ENCODE measurements at places on chromosomes 7 and 10. TPM values are rescaled to one million over a fixed set of nuclear protein-coding genes. Genes with fewer than 3 reads are reported as not detected.

Gene FAM25C
- not detected for total RNA-seq

GRCh38 chr10:93280121-93280698 is 201.9 kb downstream of the MYOF start:
- DNase-seq: no peak

Gene IKZF1
- 225 TPM for total RNA-seq

GRCh38 chr7:3274131-3274530 is 26.9 kb upstream of the SDK1 start:
- no peak for DNase-seq

GRCh38 chr10:60009276-60009675 is 102.9 kb upstream of the CCDC6 start:
- no peak for DNase-seq

Gene CTAGE8
- 0.77 TPM for total RNA-seq

- no peak for DNase-seq
Observed at GRCh38 chr10:90148116-90148855, 446.9 kb downstream of the KIF20B start.

GRCh38 chr7:3243680-3244079 is 57.4 kb upstream of the SDK1 start:
- no peak for DNase-seq

Gene LIPJ
- 0.16 TPM for total RNA-seq

Measured in CD8-positive, alpha-beta memory T cell (primary cell).